ENCODE measurements at places on chromosomes 11 and 22.

DNA sequence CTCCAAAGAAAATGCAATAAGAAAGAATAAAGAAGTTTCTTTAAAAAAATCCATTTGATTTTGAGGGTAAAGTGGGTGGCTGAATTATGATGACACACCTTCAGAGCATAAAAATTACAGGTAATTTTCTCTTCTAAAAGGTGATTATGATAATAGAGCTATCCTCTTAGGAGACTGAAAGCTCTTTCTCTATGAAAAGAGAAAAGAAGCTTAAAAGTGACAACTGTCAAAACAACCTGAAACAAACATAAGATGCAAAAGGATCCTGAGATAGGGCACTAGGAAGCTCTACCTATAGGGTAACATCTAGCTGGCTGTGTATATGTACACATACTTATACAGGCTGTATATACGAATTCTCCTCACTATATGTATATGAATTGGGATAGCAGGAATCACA is 270.2 kb downstream of the GUCY1A2 start:
- no peak for DNase-seq
- no peak overlapping the region for H3K4me3 ChIP-seq
- H3K27me3 ChIP-seq, result no peaks in the 10 kb centered on the region
- no peaks in the 10 kb centered on the region for H3K36me3 ChIP-seq
- no peak overlapping the region for H3K27ac ChIP-seq

DNA sequence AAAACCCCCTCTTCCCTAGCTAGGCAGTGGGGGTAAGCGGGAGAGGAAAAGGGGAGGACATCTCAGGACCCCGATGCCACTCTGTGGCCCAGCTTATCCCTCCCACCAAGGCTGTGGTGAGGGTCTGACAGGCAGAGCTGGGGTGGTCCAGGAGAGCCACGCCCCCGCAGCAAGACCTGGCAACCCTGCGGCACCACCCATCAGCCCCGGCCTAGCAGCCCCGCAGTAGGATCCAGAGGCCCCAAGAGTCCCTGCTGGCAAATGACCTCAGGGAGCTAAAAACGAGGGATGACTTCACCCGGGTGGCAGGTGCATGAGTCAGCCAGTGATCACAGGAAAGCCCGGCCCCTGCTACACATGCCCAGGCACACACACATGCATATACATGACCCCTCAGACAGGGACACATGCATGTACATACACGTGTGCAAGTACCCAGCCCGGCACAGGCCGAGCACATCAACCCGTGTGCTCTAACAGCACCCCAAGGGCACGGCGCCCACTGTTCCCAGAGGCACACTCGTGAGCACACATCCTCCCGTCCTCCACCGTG is 32.3 kb downstream of the ARVCF start:
- no peaks in the 10 kb centered on the region for H3K4me1 ChIP-seq
- H3K36me3 ChIP-seq, result peaks cover 4% of the 10 kb centered on the region

- peaks cover 6% of the 10 kb centered on the region for H3K36me3 ChIP-seq
- H3K4me3 ChIP-seq, result peak within 1 kb of the TSS; percentile 84
- peaks cover 6% of the 10 kb centered on the region for H3K27me3 ChIP-seq
- H3K27ac ChIP-seq, result peak within 1 kb of the TSS; percentile 91
Observed at GRCh38 chr11:10454878-10455631, at the start of gene AMPD3. Gene AMPD3 (plus strand): TSS chr11:10455264. CDS start chr11:10461520, 6,256 bp downstream.

GRCh38 chr11:70068345-70068744 is 9.8 kb upstream of the ANO1 start:
- H3K27me3 ChIP-seq, result peaks cover 4% of the 10 kb centered on the region
- DNase-seq, result peak; percentile 2
- no peak overlapping the region for H3K27ac ChIP-seq
- H3K4me3 ChIP-seq, result no peak overlapping the region
- no peaks in the 10 kb centered on the region for H3K36me3 ChIP-seq
- H3K4me1 ChIP-seq, result peaks cover 31% of the 10 kb centered on the region

GRCh38 chr11:27410272-27410671 is 47.3 kb upstream of the CCDC34 start:
- no peaks in the 10 kb centered on the region for H3K36me3 ChIP-seq
- DNase-seq, result no peak
- no peaks in the 10 kb centered on the region for H3K4me1 ChIP-seq
- no peaks in the 10 kb centered on the region for H3K27me3 ChIP-seq
- H3K4me3 ChIP-seq, result no peak overlapping the region
- H3K27ac ChIP-seq, result no peak overlapping the region

DNA sequence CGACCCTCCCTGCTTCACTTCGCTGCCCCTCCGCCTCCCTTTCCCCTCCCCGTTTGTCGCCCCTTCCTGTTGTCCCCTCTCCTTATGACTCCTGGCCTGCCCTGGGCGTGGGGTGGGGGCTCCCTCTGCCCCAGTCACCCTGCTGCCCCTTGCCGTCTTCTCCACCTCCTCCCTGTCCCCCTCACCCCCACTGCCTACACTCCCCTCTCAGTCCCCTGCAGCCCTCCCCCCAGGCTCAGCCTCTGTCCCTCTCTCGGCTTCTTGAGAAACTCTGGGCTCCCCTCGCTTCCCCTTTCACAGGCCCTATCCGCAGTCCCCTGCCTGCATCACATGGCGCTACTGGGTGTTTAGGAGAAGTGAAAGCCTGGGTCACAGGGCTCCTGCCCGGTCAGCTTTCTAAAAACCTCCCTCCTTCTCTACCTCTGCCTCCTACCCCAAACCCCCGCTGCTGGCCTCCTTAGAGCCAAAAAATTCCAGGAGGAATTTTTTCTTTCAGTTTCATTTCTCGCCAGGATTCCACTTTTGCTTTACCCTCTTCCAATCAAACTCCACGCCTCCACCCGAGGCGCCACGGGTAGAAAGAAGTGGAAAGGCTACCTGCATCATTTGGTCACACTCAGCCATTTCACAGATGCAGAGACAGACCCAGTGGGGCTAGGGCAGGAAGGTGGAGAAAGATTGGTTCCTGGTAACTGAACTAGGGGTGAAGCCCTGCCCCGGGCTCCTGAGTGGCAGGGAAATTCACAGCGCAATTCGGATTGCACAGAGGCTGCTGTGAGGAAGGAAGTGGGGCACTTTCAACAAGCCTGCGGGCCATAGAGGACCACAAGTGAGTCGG is at the start of gene SLC15A3:
TSS of gene SLC15A3 (minus strand) at position 273 of the 838 bp plus-strand sequence. CDS start 625 bp downstream, outside the sequence.
- no peak within 1 kb of the TSS for H3K27ac ChIP-seq
- H3K36me3 ChIP-seq, result no peaks in the 10 kb centered on the region
- peaks cover 13% of the 10 kb centered on the region for H3K27me3 ChIP-seq

DNA sequence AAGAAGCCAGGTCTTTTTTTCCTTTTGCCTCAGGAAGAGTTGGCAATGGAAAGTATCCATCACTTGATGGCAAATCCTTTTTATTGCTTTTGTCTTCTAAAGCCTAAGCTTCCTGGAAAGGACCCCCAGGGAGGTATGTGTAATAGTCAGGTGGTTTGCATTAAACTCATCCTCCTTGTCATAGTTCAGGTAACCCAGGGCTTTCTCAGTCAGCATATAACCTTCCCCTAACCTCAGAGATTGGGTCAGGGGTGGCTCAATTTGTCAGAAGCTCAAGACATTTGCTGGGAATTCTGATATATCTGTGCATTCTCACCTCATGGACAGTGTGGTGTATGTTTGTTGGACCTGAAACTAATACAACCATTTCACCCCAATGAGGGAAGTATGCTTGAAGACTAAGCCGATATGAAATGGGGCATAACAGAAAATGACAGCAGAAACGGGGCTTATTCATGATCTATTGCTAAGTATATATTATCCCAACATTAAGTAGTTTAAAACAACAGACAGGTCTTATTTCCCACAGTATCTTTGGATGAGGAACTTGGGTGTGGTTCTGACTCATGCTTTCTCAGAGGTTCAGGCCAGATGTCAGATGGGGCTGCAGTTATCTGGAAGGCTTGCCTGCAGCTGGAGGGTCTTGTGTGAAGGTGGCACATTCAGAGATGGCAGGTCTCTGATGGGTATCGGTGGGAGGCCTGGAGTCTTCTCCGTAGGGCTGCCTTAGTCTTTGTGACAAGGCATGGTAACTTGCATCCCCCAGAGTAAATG is 135.8 kb upstream of the SPON1 start:
- H3K36me3 ChIP-seq, result no peaks in the 10 kb centered on the region
- H3K27ac ChIP-seq, result no peak overlapping the region
- H3K27me3 ChIP-seq, result peaks cover 1% of the 10 kb centered on the region

- no peak overlapping the region for H3K4me3 ChIP-seq
- H3K36me3 ChIP-seq, result peaks cover 6% of the 10 kb centered on the region
- H3K27ac ChIP-seq, result no peak overlapping the region
- no peaks in the 10 kb centered on the region for H3K4me1 ChIP-seq
- peaks cover 8% of the 10 kb centered on the region for H3K27me3 ChIP-seq
Observed at GRCh38 chr11:67642173-67643120, 2.9 kb upstream of the TBX10 start.

GRCh38 chr22:16824716-16825687 is at the start of gene XKR3:
Gene XKR3 (minus strand): TSS chr22:16825411. CDS start chr22:16808073, 17,338 bp downstream.
- H3K27me3 ChIP-seq, result no peaks in the 10 kb centered on the region
- no peaks in the 10 kb centered on the region for H3K36me3 ChIP-seq
- H3K27ac ChIP-seq, result no peak within 1 kb of the TSS
- no peak within 1 kb of the TSS for H3K4me3 ChIP-seq
- no peaks in the 10 kb centered on the region for H3K4me1 ChIP-seq

DNA sequence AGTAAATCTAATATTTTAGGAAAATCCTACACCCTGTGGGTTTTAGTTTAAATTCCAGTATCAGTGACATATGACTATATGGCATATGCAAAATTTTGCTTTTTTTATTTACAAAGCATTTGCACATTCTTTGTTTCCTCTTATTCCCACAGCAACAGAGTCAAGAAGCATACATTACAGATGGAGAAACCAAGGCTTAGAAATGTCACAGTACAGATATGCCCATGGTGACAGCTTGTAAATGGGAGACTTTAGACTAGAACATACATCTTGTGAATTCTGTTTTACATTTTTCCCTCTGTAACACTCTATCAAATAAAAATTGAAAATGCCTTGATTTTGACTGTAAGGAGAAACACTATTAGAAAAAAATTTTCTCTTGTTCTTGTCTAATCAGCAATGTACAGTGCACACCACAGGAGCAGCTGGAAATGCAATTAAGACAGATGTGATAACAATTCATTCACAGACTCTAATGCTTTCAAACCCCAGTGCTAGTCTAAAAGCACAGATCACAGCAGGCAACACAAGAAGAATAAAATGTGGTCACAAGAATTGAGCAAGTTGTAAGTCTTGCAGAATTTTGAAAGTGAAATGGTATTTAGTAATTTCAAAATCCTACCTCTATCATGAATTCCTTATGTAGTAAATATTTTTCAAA is 375.9 kb downstream of the LUZP2 start:
- no peak overlapping the region for H3K27ac ChIP-seq
- H3K4me1 ChIP-seq, result peaks cover 6% of the 10 kb centered on the region
- no peak for DNase-seq
- no peaks in the 10 kb centered on the region for H3K27me3 ChIP-seq

GRCh38 chr22:44445307-44445680 is 52.7 kb downstream of the RTL6 start:
- peaks cover 6% of the 10 kb centered on the region for H3K27me3 ChIP-seq
- H3K4me1 ChIP-seq, result peaks cover 17% of the 10 kb centered on the region

- no peak overlapping the region for H3K4me3 ChIP-seq
- peaks cover 6% of the 10 kb centered on the region for H3K27me3 ChIP-seq
- peaks cover 12% of the 10 kb centered on the region for H3K4me1 ChIP-seq
- no peaks in the 10 kb centered on the region for H3K36me3 ChIP-seq
- H3K27ac ChIP-seq, result no peak overlapping the region
Observed at GRCh38 chr22:22746963-22747933, 102.8 kb downstream of the GGTLC2 start.

- DNase-seq, result no peak
- H3K27me3 ChIP-seq, result peaks cover 4% of the 10 kb centered on the region
- H3K36me3 ChIP-seq, result no peaks in the 10 kb centered on the region
Observed at GRCh38 chr11:76592961-76593360, 77.6 kb downstream of the LRRC32 start.

DNA sequence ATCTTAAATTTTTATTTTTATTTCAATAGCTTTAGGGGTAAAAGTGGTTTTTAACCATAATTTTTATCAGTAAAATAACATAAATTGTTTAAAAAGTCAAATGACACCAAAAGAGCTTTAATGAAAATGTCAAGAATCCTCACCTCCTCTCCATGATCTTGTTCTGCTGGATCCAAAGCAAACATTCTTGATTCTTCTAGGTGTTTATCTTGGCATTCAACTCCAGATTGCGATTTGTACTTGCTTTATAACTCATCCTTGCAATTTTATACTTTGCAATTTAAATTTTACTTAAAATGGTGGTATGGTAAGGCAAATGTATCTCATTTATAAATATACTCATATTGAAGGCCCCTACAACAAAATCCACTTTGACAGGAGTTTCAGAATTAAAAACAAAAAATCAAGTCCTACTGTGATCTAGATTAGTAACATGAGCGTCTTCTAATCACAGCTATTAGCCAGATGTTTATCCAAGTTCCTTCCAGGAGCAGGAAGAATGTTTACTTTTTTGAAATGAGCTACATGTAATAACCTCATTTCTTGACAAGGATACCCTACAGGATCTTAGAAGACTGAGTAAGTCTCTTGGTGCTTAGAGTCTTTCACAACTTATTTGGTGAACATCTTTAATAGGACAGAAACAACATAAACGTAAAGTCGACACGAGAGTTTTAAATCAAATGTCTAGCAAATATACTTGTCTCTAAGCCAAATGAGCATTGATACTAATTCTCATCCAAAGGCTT is 72.4 kb upstream of the CARD18 start:
- H3K4me1 ChIP-seq, result no peaks in the 10 kb centered on the region
- H3K27ac ChIP-seq, result no peak overlapping the region
- H3K27me3 ChIP-seq, result peaks cover 2% of the 10 kb centered on the region
- H3K36me3 ChIP-seq, result no peaks in the 10 kb centered on the region
- no peak overlapping the region for H3K4me3 ChIP-seq

- peaks cover 47% of the 10 kb centered on the region for H3K36me3 ChIP-seq
- peaks cover 7% of the 10 kb centered on the region for H3K27me3 ChIP-seq
- no peak for DNase-seq
- peaks cover 12% of the 10 kb centered on the region for H3K4me1 ChIP-seq
- H3K4me3 ChIP-seq, result no peak overlapping the region
- no peak overlapping the region for H3K27ac ChIP-seq
Observed at GRCh38 chr11:123597859-123598258, 56.6 kb downstream of the SCN3B start.

DNA sequence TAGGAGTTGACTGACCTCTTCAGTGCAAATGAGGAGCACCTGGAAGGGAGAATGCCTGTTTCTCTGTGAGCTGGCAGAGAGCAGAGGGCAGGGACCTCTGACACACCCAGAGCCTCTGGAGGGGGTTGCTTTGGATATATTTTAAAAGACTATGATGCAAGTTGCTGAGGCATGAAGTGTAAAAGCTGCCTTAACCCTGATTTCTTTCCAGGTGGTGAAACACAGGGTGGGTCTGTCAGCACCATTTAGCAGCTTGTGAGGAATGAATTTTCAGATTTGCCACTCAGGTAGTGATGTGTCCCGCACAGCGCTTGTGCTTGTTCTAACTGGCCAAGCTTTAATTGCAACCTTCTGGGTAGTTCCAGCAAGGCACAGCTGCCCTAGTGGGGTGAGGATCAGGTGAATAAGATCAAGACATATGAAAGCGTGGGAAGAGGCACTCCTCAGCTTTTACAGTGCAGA is 90.2 kb downstream of the SWAP70 start:
- H3K36me3 ChIP-seq, result peaks cover 16% of the 10 kb centered on the region
- no peak for DNase-seq
- H3K27ac ChIP-seq, result peak overlapping the region; percentile 18
- peaks cover 7% of the 10 kb centered on the region for H3K27me3 ChIP-seq

GRCh38 chr11:114228435-114229411 is 67.5 kb upstream of the NNMT start:
- no peaks in the 10 kb centered on the region for H3K4me1 ChIP-seq
- DNase-seq, result no peak
- no peaks in the 10 kb centered on the region for H3K36me3 ChIP-seq
